ENCODE measurements at places on chromosomes 13 and 19.
A peak's percentile ranks its signal among the peaks of the same experiment; 100 is the strongest.

DNA sequence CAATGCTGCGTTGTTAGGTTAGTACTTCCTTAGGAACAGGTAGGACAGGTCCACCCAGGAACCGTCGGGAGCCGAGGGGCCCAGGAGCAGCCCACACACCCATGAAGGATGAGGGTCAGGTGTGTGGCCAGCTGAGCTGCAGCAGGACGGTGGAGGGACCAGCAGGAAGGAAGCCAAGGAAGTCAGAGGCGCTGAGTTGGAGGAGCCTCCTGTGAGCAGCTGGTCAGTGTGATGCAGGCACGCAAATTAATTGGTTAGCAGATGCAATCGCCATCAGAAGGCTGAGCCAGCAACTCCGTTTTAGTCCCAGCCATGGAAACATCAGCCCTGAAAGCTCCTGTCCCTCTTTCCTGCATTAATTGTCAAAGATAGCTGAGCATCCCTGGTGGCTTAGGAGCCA is 114.9 kb upstream of the SOX1 start:
- DNase-seq: no peak

DNA sequence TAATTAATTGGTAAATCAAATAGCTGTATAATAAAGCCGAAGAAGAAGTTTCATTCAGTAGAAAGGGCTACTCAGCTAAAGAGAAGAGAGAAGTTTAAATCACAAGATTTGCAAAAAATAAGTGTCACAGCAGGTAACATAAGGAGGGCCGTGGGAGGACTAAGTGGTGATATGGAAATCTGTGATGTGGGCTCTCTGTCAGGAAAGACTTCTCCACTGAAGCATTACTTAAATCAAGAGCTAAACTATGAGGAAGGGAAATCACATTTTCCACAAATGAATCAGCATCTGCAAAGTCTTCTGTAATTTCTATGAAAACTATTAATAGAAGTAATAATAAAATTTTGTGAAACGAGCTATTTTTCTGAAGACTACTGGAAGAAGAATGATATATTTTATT is 153.8 kb downstream of the PCDH9 start:
- no peak for DNase-seq

DNA sequence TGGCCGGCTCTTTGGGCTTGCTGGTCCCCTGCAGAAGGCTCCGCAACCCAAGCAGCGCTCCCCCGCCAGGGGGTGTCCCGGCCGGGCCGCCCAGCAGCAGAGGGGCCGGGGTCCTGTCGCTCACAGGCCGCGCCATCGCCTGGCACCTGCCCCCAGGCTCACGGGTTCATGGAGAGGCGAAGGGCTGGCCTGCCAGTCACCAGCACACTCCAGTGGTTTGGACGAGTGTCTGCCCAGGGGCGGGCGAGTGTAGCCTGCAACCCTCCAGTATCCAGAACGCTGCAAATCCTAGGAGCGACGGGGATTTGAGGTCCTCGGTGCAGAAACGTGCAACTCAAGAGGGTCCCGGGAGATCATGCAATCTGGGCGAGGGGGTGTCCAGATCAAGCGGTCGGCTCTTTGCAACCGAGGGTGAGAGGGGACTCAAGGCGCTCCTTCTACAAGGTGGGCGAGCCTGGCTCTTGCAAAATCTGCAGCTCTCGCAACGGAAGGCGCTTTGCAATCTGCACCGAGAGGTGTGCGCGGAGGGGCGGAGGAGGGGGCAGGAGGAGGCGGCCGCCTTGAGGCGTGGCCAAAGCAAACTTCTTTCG is at the start of gene DBP:
DBP (minus strand) TSS at position 521 of the 590 bp plus-strand sequence; CDS start at position 136, 385 bp downstream.
- peak; percentile 55 for DNase-seq

DNA sequence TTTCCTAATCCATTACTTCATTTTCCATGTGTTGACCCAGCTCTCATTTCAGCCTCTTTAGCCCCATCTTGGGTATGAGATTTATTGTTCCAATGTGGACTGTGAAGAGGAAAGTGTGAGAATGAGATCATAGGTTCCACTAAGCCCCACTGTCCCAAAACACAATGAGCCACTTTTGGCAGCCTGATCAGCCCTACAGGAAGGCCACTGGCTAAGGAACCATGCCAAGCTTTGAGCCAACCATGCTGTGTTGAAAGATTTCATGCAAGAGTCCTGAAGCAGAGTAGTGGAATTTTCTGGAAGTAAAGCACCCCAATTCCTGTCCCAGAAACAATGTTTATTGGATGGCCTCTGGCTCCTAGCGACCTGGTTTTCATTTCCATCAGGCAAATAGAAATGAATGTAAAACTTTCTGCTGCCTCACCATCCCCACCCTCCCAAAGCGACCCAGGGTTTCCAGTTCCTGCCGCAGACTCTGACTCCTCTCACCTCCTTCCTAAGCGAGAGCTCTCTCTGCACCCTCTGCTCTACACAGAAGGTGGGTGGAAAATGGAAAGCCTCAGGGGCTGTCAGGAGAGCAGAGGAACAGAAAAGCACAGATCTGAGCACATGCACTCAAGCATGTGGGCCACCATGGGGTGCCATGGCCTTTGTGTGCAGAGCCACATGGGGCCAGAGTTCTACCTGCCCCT is 73.1 kb downstream of the KCTD12 start:
- no peak for DNase-seq

DNA sequence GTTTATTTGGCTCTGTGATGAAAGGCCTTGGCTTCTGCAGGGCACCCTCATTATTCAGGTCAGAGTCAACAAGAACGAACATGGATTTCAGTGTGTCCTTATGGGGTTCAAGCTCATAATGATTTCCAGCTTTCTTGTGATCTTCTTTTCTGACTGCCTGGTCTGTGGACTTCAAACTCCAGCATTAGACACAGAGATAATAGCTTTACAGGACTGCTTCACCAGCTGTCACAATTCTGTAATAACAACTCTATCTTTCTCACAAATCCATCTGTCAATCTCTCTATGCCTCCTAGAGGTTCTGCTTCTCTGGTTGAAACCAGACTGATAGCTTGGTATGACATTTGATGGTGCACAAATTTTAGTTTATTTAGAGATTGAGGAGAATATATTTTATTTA is 13.1 kb upstream of the SLITRK6 start:
- no peak for DNase-seq

- DNase-seq: no peak
These were observed 640 bp upstream of the ZNF544 start for GRCh38 chr19:58227964-58228584.

- DNase-seq: no peak
These were observed 106.2 kb upstream of the KLF5 start for GRCh38 chr13:72952529-72953141.

- peak; percentile 87 for DNase-seq
These were observed 1.4 kb upstream of the ICAM1 start for GRCh38 chr19:10269333-10270179.

- peak; percentile 40 for DNase-seq
These were observed 109.8 kb downstream of the CACNA1A start for GRCh38 chr19:13396250-13397080.

- DNase-seq: no peak
These were observed 791.7 kb upstream of the PCDH20 start for GRCh38 chr13:62207388-62207787.

- no peak for DNase-seq
These were observed 166.2 kb downstream of the SLITRK1 start for GRCh38 chr13:83716121-83716520.

- DNase-seq: no peak
These were observed 43.6 kb downstream of the ARHGAP35 start for GRCh38 chr19:46904114-46905060.

GRCh38 chr13:87667686-87668085 is 3.5 kb upstream of the SLITRK5 start:
- no peak for DNase-seq

DNA sequence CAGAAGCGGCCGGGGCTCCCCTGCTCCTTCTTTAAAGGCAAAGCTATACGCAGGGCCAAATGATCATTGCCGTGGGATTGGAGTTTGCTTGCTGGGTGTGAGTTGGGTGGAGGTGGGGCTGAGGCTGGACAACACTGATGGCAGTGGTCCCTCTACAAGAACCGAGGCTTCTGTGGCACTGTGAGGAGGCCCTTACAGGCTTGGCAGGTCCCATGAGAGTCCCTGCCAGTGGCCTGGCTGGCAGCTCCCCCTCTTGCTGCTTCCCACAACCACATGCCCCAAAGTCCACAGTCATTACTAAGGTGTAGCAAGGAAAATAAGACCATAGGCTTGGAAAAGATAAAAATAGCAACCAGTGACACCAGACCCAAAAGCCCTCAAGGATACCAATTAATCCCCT is 98.4 kb downstream of the ANKRD10 start:
- DNase-seq: no peak

- no peak for DNase-seq
These were observed 27.4 kb upstream of the CACTIN start for GRCh38 chr19:3653865-3654513.

- peak; percentile 4 for DNase-seq
These were observed 43.8 kb downstream of the DCT start for GRCh38 chr13:94435604-94436226.

- peak; percentile 57 for DNase-seq
These were observed 2.5 kb downstream of the ITM2B start for GRCh38 chr13:48235341-48236135.

- no peak for DNase-seq
These were observed 526.2 kb downstream of the UQCRFS1 start for GRCh38 chr19:28686756-28687155.

Measured in Daoy (cell line).